ENCODE measurements at places on chromosomes 5 and 9.

GRCh38 chr9:132996526-132996925 lies 18.0 kb downstream of the GFI1B start:
- no peak for DNase-seq

- DNase-seq: no peak
These were observed 173.5 kb upstream of the PAPPA start for GRCh38 chr9:115980054-115980453.

GRCh38 chr9:34611251-34611810 lies 566 bp downstream of the RPP25L start:
- no peak for DNase-seq

GRCh38 chr9:35923927-35924763 lies 14.9 kb downstream of the SPAAR start:
- peak; percentile 10 for DNase-seq

DNA sequence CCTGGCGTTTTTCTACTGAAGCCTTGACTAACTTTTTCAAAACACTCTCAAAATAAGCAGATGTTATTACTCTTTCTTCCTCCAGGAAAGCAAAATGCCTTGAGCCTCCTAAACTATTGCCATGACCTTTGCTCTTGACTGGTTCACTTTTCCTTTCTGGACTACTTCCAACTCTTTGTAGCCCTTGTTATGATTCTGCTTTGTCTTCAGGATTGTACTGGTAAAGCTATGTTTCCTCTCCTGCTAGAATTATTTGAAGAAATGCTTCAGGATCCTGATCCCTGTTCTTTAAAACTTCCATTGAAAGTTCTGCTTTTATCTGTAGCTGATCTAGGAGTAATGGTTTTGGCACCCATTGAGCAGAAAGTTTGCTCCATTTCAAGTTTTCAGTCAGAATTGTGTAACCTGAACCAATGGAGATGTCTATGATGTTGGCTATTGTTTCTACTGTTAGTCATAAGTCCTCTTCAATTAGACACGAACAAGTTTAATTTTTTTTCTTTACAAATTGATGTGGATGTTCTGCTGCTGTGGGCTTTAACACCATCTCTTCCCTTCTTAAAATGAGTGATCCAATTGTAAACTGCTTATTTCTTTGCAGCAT lies 1356.4 kb downstream of the EFNA5 start:
- no peak for DNase-seq

- DNase-seq: no peak
These were observed 213.1 kb upstream of the GAS1 start for GRCh38 chr9:87160148-87161102.

GRCh38 chr5:180178531-180179441 lies 30.2 kb downstream of the RASGEF1C start:
- DNase-seq: no peak

GRCh38 chr9:8859416-8859815 lies 1059.8 kb upstream of the DMAC1 start:
- no peak for DNase-seq

DNA sequence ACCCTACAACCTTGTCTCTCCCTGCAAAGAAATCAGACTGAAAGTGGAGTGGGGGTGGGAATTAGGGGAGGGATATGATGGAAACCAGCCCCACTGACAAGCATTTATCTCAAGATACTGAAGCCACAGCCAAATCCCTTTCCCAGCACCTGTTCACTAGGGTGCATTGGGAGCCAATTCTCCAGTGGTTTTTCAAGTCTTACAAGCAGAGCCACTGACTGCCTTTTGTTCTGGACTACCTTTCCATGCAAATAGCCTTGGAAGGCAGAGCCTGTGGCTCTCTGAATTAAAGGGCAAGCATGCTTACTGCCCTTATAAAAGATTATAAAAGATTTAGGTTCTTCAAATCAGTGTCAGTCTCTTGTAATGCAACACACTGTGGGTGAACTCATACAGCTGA lies 8.8 kb upstream of the GGTA1 start:
- DNase-seq: no peak

GRCh38 chr9:105439428-105439827 lies 8.4 kb upstream of the FSD1L start:
- no peak for DNase-seq

DNA sequence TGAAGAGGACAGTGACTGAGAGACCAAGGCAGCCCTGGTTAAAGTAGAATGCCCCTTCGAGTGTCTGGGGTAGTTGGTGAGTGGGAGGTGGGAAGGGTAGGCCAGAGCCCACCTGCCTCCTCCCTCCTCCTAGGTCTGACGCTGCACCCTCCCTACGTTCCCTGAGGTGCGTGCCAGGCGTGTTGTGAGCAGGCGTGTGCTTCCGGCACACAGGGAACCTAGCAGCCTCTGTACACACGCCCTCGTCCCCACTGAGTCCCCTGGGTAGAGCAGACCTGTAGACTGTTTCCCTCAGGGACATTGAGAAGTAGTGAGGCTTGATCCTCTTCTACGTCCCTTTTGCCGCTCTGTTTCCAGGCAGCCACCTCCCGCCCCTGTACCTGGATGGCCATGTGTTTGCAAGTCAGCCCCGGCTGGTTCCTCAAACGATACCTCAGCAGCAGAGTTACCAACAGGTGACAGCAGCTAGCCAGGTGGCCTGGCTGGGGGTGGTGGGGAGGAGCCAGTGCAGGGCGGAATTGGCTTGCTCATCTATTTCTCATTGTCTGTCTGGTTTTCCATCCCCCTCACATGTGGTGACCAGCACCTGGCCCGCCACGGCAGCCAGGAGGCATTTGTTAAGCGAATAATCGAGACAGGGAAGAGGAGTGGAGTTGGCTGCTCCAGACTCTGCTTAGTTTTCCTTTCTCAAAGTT lies 16.8 kb upstream of the POMT1 start:
- no peak for DNase-seq

DNA sequence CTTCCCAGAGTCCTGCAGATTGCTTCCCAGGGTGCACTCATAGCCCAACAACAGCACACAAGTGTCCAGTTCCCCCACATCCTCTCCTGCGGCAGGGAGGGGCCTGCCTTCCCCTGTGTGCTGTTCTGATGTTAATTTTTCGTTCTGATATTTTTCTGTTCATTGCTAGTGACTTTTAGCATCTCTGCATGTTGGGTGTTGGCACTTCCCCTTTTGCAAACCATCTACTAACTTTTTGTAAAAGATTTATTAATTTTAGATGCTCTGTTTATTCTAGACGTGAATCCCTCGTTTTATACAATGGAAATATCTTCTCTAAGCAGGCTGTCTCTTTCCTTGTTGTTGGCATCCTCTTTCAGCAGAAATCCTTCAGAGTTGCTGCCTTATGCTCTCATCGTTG lies 97.3 kb upstream of the DAP start:
- DNase-seq: no peak

DNA sequence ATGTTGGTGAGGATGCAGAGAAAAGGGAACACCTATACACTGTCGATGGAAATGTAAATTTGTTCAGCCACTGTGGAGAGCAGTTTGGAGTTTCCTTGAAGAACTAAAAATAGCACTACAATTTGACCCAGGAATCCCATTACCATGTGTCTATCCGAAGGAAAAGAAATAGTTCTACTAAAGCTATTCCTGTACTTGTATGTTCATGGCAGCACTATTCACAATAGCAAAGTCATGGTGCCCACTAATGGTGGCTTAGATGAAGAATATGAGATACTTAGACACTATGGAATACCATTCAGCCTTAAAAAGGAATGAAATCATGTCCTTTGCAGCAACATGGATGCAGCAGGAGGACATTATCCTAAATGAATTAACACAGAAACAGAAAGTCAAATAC lies 50.2 kb upstream of the CAST start:
- no peak for DNase-seq

DNA sequence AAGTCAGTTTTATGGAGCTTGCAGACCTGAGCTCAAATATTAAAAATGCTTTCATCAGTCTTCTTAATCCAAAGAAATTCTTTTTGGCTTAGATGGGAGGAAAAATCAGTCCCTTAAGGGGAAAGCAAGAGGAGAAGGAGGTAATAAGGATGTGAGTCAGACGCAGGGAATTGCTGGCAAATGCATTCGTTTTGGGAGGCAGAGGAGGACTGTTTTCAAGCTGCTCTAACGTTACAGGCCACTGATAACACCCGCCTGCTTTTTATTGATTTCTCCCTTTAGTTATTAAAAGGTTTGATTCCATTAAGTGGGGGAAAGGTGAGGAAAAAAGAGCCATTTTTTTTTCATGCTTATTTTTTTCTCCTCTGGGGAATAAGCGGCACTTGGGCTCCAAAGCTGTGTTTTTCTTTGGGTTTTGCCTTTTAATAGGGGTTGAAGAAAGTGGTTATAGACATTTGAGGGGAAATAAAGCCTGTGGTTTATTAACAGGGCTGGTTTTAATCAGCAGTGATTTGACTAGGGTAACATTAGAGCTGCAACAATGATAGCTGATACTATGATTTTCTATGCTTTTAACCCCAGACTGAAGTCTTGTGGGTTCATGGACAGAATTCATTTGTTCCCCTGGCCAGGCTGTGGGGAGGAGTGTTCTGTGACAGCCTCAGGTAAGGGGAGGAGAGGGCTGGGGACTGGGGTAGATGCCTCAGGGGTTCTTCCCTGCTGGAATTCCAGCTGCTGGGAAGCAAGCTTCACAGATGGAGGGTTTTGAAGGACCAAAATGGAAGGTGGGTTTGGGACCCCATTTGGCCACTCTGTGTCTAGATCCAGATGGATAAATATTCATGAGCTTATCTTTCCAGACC lies 225.2 kb downstream of the GAS1 start:
- no peak for DNase-seq

GRCh38 chr9:88312045-88312444 lies 76.2 kb upstream of the SPIN1 start:
- no peak for DNase-seq

- DNase-seq: no peak
These were observed 9.8 kb downstream of the RNF183 start for GRCh38 chr9:113293285-113293878.

DNA sequence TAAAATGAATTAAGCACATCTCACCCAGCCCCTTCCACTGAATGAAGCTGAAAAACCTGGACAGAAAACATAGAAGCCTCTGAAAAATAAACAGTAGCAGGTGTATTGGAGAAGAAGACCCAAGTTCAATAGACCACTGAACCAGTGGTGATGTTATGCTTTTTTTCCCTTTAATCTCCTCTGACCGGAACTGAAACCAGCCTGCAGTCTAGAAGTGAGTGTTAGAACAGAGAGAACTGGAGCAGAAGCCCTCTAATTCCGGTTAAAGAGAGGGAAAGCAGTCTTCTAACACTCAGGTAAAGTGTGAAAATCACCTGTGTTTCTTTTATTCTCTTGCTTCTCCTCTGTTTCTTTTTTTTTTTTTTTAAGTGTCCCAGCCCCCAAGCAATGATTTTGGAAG lies 83.5 kb upstream of the CCL21 start:
- DNase-seq: peak; percentile 42

- no peak for DNase-seq
These were observed 164.9 kb upstream of the PAPPA start for GRCh38 chr9:115988701-115989100.

- DNase-seq: no peak
These were observed 3.4 kb downstream of the MATR3 start for GRCh38 chr5:139296862-139297326.

DNA sequence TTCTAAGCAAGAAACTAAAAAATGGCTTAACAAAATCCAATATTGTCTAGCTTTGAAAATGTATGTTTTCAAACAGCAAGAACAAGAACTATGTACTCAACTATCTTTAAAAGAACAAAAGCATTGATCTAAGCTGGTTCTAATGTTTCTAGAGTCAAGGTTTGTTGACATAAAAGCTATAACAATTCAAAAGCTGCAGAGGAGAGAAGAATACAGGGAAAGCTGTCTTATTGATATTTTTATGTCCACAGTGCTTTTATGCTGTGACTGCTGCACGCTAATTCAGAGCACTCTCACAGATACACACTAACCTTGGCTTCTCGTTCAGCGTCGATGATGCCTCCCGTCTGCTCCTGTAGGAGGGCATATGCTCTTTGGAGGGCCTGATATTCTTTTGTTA lies 129.5 kb upstream of the DPYSL3 start:
- DNase-seq: no peak

- no peak for DNase-seq
These were observed 311.9 kb upstream of the TRPC7 start for GRCh38 chr5:136677217-136677616.

DNA sequence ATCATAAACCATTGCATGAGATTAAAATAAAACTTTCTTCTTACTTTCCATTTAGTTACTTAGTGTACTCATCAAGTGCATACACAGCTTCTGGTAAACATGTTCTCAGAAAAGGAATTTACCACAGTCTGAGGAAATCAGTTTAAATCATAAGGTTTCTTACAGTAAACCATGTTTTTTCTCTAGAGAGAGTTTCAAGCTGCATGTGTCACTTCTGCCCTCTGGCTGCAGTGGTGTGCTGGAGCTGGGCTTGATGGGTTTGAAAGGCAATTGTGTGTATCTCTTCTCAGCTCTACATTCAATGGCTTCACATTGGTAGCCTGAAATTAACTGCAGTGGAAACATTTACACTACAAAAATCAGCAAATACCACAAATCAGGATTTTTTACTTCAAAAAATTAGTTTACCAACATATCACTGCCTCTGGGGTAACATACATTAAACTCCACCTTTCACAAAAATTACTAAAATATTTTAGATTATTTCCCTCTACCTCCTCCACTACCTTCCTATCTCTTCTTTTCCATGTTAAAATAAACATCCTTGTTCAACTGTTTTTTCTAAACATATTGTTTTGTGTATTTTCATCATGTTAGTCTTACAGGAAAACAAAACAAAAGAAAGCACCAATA lies 414.3 kb downstream of the ANXA1 start:
- no peak for DNase-seq

DNA sequence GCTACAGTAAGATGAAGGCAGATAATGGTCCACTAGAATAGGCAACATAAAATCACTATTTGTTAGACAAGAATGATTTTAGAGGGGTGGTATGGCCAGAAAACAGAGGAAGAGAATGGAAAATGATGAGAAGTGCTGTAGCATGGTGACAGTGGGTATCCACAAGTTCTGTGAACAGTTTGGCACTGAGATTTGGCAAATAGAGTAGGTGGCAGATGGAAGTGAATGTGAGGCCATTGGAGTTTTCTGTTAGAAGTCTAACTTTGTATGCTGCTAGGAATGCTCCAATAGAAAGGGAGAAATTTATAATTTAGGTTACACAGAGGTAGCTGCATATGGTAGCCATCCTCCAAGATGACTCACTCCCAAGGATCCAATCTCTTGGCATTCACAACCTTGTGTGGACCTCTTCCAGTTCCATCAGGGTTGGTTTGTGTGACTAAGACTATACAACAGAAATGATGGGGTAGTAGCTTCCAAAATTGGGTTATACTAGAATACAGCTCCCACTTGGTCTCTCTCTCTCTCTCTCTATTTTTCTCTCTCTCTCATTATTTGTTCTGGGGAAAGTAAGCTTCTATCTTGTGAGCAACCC lies 646.9 kb upstream of the ZNF608 start:
- DNase-seq: no peak

DNA sequence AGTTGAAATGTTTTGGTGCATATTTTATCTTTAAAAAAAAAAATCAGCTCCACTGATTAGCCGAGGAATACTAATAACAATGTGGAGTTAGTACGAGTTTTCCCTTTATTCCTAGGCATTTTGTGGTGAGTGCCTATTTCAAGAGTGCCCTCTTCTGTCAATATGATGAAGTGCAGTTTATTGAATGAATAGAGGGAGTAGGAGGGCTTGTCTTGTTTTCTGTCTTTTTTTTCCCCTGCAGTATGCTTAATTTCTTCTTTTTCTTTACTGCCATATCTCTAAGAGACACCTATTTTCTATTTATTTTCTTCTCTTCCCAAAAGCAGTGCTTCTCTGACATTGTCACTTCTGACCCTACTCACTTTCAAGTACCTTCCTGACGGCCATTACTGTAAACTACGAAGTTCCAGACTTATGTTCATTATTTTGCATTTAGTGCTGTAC lies 169.6 kb upstream of the PITX1 start:
- no peak for DNase-seq
